SIG-M5 (cell line): ENCODE measurements at places on chromosomes 4 and X.

GRCh38 chrX:72043636-72044035, 88.1 kb downstream of the RTL5 start:
- no peak for DNase-seq

DNA sequence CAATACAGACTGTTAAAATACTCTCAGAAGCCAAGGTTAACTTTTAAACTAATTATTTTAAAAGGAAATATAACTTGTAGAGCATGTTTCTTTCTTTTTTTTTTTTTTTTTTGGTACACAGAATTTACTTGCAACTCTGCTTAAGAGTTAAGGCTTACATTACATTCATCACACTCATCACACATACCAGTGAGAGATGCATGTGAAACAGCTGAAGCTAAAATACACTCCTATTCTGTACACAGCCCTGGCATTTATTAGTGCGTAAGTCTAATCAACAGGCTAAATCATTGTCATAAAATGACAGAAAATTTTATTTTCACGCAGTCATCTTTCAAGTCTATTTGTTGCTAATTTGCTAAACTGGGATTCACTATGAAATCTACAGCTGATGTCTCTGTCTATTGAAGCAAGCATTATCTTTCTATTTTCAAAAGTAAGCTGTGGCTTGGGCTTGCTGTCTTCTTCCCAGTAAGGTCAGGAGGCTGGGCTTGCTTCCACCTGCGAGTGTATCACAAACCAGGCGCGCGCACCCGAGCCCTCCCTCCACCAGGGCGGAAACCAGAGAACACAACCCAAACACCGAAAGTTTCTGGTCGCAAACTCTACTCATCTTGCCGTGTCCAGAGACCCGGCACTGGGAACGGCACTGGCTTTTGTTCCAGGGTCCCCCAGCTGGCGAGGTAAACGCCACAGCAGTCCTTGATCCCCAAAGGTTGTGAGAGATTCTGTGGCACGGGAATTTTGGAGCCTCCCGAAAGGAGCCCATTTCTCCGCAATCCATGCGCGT, 3.9 kb downstream of the MAML3 start:
- no peak for DNase-seq

GRCh38 chrX:133374874-133375387, 40.4 kb downstream of the GPC4 start:
- no peak for DNase-seq

GRCh38 chrX:42615161-42615563, 162.8 kb downstream of the PPP1R2C start:
- DNase-seq, result no peak

DNA sequence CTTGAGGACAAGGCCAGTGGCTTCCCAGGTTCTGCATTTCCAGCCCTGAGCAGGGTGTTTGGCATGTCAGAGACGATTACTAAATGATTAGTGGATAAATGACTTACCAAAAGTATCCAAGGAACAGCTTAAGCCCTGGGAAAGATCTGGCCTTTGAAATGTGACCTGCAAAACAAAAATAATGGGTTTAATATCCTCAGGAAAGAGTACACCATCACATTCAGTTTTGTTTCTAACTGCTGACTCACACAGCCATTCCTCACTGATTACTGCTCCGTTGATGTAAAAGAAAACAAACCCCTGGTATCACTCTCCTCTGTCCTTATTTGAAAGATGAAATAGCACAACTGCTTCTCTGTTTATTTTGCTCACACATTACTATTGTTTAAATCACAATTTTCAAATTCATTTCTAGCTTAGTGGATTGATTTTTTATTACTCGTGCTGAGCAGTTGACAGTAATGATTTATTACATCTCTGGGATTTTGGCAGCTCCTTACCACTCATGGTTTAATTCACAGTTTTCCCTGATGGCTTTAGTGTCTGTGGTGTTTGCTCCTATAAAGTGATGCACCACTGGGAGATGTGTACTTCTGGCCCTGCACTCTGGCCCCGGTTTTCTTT, 117.0 kb downstream of the CBLL2 start:
- DNase-seq, result no peak

DNA sequence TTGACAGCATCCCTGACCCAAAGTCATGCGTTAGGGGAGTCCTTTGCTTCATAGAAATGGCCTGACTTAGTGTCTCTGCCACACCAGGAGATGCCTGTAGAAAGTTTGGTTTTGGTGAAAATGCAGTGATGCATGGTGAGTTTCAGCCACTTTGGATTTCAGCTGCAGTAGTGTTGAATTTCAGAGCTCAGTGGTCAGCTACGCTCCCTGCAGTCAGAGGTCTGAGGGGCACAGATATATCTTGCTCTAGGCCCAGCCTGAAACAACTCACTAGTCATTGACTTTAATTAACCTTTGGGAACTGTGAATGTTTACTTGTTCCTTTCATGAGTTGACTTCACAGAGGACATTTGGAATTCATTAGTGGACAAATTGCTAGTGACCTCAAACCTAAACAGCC, 17.5 kb downstream of the RBMX2 start:
- DNase-seq, result no peak

- DNase-seq, result no peak
These were observed 5.7 kb upstream of the JADE1 start for GRCh38 chr4:128803783-128804182.

- no peak for DNase-seq
These were observed 63.4 kb downstream of the NUDT10 start for GRCh38 chrX:51395810-51396728.

- no peak for DNase-seq
These were observed 263.0 kb upstream of the TAPT1 start for GRCh38 chr4:16489226-16489625.

- DNase-seq, result no peak
These were observed 72.8 kb upstream of the ARSJ start for GRCh38 chr4:114052227-114052626.

DNA sequence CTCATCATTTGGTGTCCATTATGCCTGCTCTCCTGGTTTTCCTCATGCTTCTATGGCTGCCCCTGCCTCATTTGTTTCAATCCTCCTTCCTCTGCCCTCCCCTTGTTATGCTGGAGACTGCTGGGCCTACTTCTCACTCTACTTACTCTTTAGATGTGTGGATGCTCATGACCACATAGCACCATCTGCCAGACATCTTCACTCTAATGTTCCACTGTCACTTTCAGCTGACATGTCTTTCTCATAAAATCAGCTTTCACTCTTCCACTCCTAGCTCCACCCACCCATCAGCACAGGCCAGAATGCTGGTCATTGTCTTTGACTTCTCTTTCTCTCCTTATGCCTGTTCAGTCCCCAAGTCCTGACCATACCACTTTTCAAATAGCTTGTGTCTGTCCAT, 86.8 kb downstream of the REPS2 start:
- no peak for DNase-seq

DNA sequence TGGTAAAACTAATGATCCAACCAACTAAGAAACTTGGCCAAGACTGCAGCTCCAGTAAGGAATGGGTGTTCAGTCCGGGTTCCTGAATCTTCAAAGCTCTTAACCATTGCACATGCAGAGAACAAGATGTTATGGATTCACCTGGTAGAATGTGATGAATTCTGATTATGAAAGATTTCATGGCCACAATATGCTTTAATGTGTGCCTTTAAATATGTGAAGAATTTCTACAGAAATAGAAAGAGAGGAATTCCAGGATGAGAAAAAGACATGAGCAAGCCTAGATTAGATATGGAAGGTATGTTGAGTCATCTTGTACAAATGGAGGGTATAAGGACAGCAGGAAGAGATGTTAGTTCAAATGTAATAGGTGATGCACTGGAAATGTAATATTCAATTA, 472.2 kb upstream of the TENM3 start:
- no peak for DNase-seq

GRCh38 chr4:3797831-3798790, 31.9 kb downstream of the ADRA2C start:
- no peak for DNase-seq

DNA sequence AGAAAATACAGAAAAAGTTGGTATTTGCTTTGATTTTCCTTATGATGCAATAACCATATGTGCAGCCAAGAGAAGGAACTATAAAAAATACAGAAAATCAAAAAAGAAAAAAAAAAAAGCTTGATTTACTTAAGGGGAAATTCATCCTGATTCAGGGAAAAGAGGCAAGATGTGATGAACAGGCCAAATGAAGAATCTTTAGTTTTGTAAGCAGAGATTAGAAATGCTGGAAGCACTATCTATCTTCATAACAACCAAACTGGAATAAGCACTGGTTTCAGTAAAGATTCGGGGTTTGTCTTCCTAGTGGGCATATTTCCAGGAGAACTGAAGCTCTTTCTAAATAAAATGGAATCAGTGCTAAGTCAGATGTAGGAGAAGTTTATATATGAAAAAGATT, 82.9 kb upstream of the KCNIP4 start:
- no peak for DNase-seq

DNA sequence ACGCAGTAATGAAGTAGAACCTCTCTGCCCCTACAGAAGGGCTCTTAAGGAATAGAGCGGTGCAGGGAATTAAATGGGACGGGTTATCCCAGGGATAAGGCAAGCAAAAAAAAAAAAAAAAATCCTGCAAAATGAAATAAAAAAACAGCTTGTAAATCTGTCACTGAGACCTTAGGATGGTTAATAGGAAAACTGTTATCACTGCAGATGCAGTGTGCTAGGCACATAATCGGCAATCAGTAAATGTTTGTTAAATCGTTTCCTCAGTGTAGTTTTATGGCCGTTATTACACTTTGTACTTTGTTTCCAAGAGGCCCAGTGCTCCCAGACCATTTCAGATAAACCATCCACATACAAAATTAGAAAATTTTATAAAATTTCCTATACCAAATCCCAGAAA, 1.0 kb downstream of the HNRNPH2 start:
- DNase-seq, result no peak

GRCh38 chr4:20883677-20884076, 183.4 kb downstream of the PACRGL start:
- no peak for DNase-seq

- no peak for DNase-seq
These were observed 12.6 kb downstream of the BCOR start for GRCh38 chrX:40085102-40085551.

- no peak for DNase-seq
These were observed 102.0 kb upstream of the LEF1 start for GRCh38 chr4:108270466-108271450.

DNA sequence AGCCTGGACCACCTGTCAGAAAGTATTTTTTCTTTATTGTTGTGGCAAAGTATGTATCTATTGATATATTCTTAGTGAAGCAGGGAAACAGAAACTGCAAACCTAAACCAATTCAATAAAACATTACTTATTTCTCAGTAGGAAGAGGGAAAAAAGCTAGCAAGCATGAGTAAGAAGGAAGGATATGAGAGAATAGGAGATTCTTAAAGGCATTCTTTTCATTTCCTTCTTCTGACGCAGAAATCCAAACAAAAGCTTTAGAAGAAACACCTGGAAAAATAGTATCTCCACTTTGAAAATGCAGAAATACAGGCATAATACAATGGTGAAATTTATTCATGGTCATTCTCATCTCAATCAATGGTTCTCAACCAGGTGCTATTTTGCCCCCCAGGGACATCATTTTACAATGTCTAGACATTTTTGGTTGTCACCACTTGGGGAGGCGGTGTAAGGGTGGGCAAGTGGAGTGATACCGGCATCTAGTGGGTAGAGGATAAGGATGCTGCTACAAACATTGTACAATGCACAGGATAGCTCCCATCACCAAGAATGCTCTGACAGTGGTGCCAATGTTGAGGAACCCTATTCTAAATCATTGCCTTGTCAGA, 21.7 kb upstream of the ATXN3L start:
- no peak for DNase-seq

- DNase-seq, result no peak
These were observed 5.3 kb upstream of the IDS start for GRCh38 chrX:149510386-149510785.

GRCh38 chrX:53279296-53280237, 1.8 kb downstream of the IQSEC2 start:
- no peak for DNase-seq

DNA sequence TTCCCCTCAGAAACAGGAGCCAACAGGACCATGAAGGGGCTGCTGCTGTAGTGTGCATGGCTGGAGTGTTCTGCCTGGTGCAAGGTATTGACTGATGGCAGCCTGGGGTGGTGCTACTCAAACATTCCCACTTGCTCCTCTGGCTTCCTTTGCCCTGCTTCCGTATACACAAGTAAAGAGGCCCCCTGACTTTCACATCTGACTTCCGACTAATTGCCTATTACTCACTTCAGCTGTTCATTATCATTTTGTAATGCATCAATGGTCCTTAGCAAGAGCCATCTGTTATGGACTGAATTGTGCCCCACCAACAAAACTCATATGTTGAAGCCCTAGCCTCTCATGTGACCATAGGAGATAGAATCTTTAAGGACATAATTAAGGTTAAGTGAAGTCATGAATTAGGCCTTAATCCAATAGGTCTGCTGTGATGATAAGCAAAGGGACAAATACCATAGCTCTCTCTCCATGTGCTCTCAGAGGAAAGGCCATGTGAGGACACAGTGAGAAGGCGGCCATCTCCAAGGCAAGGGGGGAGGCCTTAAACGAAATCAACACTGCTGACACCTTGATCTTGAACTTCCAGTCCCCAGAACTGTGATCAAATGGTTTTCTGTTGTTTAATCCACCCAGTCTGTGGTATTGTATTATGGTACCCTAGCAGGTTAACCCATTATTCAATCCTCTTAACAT, 122.5 kb upstream of the CLNK start:
- no peak for DNase-seq

GRCh38 chr4:123233136-123233768, 163.3 kb upstream of the SPRY1 start:
- no peak for DNase-seq

GRCh38 chrX:47172971-47173792, 20.4 kb upstream of the UBA1 start:
- no peak for DNase-seq
